ENCODE measurements at places on chromosomes 7 and 10. TPM values are rescaled to one million over a fixed set of nuclear protein-coding genes. Genes with fewer than 3 reads are reported as not detected.
A peak's percentile ranks its signal among the peaks of the same experiment; 100 is the strongest.

Gene HILPDA
- polyA plus RNA-seq = 14.2 TPM

Gene SLC29A4
- polyA plus RNA-seq = 3.7 TPM

- no peaks in the 10 kb centered on the region for H3K27me3 ChIP-seq
- DNase-seq = peak; percentile 37
- H3K4me3 ChIP-seq = no peak overlapping the region
- H3K27ac ChIP-seq = no peak overlapping the region
- no peaks in the 10 kb centered on the region for H3K4me1 ChIP-seq
These were observed 586.3 kb upstream of the ANKRD30A start for GRCh38 chr10:36538953-36539586.

Gene CDH23
- polyA plus RNA-seq = 0.53 TPM

DNA sequence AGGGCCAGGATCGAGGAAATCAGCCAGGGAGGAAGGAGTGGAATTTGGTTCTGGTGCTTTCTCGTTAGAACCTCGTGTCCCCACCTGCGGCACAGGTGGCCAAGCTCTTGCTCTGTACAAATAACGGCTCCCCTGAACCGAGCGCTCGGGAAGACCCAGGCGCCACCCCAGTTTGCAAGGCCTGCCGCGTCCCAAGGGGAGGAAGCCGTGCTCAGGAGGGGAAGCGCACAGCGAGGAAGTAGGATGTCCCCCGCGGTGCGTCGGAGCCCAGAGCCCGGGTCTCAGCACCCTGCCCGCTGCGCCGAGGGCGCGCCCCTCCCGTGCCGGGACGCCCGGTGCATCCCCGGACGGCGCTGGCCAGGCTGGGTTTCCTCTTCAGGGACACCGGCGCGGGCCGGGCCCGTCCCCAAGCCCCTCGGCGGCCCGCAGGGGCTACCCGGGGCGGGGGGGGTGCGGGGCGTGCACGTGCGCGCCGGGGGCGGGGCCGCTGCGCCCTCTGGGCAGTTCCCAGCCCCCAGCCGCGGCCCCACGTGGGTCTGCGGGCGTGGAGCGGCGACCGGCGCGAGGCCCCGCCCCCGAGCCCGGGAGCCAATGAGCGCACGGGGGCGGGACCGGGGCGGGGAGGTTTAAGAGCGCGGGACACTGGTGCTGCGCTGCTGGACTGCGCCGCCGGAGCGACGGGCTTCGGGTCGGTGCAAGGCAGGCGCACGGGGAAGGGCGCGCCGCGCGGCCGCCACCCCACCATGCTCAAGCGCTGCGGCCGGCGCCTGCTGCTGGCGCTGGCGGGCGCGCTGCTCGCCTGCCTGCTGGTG lies at the start of gene LFNG:
LFNG (plus strand) TSS at position 656 of the 812 bp plus-strand sequence; CDS start at position 744, 88 bp downstream.
- H3K27ac ChIP-seq = peak within 1 kb of the TSS; percentile 90
- no peaks in the 10 kb centered on the region for H3K27me3 ChIP-seq
- no peaks in the 10 kb centered on the region for H3K36me3 ChIP-seq
- H3K4me1 ChIP-seq = peaks cover 54% of the 10 kb centered on the region
- peak within 1 kb of the TSS; percentile 70 for H3K4me3 ChIP-seq

DNA sequence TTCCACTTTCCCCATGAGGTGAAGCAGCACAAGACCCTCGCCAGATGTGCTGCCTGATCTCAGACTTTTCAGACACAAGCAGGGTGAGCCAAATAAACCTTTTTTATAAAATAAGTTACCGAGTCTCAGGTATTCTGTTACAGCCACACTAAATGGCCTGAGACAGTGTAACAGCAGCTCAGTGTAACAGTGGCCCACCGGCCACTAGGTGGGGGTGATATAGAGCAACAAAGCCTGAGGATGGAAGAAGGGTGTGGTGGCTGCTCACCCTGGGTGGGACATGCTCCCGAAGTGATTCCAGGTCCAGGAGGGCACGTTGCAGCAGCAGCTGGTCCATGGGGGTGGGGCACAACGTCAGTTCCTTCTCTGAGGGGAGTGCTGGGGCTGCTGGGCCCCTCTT lies 44.6 kb downstream of the BMS1 start:
- H3K27me3 ChIP-seq = no peaks in the 10 kb centered on the region
- H3K4me3 ChIP-seq = no peak overlapping the region
- H3K27ac ChIP-seq = no peak overlapping the region

Gene PDE6C
- polyA plus RNA-seq = not detected

DNA sequence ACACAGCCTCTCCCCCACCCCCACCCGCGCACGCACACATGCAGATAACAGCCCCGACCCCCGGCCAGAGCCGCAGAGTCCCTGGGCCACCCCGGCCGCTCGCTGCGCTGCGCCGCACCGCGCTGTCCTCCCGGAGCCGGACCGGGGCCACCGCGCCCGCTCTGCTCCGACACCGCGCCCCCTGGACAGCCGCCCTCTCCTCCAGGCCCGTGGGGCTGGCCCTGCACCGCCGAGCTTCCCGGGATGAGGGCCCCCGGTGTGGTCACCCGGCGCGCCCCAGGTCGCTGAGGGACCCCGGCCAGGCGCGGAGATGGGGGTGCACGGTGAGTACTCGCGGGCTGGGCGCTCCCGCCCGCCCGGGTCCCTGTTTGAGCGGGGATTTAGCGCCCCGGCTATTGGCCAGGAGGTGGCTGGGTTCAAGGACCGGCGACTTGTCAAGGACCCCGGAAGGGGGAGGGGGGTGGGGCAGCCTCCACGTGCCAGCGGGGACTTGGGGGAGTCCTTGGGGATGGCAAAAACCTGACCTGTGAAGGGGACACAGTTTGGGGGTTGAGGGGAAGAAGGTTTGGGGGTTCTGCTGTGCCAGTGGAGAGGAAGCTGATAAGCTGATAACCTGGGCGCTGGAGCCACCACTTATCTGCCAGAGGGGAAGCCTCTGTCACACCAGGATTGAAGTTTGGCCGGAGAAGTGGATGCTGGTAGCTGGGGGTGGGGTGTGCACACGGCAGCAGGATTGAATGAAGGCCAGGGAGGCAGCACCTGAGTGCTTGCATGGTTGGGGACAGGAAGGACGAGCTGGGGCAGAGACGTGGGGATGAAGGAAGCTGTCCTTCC lies 620 bp downstream of the EPO start:
- H3K27ac ChIP-seq = no peak overlapping the region
- H3K36me3 ChIP-seq = no peaks in the 10 kb centered on the region
- no peak for DNase-seq
- peaks cover 70% of the 10 kb centered on the region for H3K27me3 ChIP-seq

GRCh38 chr10:52897162-52897561 lies 124.6 kb upstream of the MBL2 start:
- no peaks in the 10 kb centered on the region for H3K36me3 ChIP-seq
- no peaks in the 10 kb centered on the region for H3K4me1 ChIP-seq
- no peak for DNase-seq
- H3K27ac ChIP-seq = no peak overlapping the region

- H3K36me3 ChIP-seq = no peaks in the 10 kb centered on the region
- H3K27ac ChIP-seq = no peak overlapping the region
- peaks cover 3% of the 10 kb centered on the region for H3K27me3 ChIP-seq
- DNase-seq = no peak
These were observed 152.4 kb downstream of the KIF20B start for GRCh38 chr10:89853781-89854191.

GRCh38 chr10:119441151-119441821 lies 101.2 kb downstream of the RGS10 start:
- peaks cover 82% of the 10 kb centered on the region for H3K36me3 ChIP-seq
- DNase-seq = peak; percentile 69
- H3K27me3 ChIP-seq = no peaks in the 10 kb centered on the region
- H3K4me3 ChIP-seq = no peak overlapping the region
- no peaks in the 10 kb centered on the region for H3K4me1 ChIP-seq
- H3K27ac ChIP-seq = peak overlapping the region; percentile 78

Gene UCMA
- not detected for polyA plus RNA-seq

DNA sequence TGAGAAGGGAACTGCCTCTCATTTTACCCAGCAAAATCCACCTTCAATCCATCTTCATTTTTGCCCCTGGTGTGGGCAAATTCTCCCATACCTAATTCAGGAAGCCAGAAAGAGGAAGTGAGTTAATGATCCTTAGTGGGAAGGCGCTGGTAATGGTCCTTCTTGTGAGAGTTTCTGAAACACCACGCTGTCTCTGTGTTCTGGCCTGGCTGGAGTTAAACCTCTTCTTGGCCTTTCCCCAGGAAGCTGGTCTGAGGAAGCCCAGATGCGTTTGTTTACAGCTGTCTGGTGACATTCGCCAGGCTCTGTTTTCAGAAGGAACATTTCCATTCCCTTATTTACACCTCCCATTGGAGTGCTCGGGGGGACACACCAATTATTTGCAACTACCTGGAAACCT lies 24.3 kb downstream of the HTRA1 start:
- no peaks in the 10 kb centered on the region for H3K36me3 ChIP-seq
- H3K4me3 ChIP-seq = no peak overlapping the region
- peaks cover 11% of the 10 kb centered on the region for H3K4me1 ChIP-seq
- peak overlapping the region; percentile 20 for H3K27ac ChIP-seq
- no peaks in the 10 kb centered on the region for H3K27me3 ChIP-seq

DNA sequence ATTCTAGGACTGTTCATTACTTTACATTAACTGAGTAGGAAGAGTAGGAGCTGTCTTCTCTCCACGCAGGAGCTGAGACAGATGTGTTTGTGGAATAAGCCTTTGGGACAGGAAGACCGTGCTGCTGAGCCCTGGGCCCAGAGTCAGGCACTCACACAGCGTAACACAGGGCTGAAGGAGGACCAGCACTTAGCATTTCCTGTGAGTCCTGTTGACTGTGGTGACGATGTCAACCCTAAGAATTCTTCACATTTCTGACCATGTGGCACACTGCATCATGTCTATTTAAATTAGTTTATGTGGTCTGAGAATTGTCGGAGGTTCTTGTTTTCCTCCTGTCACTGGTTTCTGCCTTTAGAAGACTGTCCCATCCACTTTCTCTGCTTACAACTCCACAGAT lies 117.2 kb downstream of the PIP4K2A start:
- H3K4me3 ChIP-seq = no peak overlapping the region
- H3K36me3 ChIP-seq = no peaks in the 10 kb centered on the region
- H3K27ac ChIP-seq = peak overlapping the region; percentile 3
- H3K4me1 ChIP-seq = no peaks in the 10 kb centered on the region

Gene TMEM139
- 15.3 TPM for polyA plus RNA-seq

DNA sequence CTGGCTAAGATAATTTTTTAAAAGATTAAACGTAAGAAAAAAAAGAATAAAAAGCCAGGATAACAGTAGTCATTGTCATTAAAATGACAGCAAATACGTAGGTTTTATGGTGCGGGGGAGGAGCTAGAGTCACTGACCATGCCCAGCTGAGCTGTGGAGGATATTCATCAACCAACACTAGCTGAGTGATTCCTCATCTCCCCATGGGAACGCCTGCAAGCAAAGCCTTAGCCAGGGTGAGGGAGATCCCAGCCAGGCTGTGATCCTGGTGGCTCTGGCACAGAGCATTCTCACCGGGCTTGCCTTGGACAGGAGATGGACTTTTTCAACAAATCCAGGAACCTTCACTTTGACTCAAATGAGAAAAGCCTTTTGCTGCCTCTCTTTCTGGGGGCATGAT lies 94.2 kb downstream of the HIP1 start:
- no peak overlapping the region for H3K27ac ChIP-seq
- peaks cover 10% of the 10 kb centered on the region for H3K4me1 ChIP-seq
- H3K36me3 ChIP-seq = no peaks in the 10 kb centered on the region

- no peak overlapping the region for H3K4me3 ChIP-seq
- no peaks in the 10 kb centered on the region for H3K36me3 ChIP-seq
- no peaks in the 10 kb centered on the region for H3K4me1 ChIP-seq
- no peak for DNase-seq
- no peaks in the 10 kb centered on the region for H3K27me3 ChIP-seq
These were observed 31.9 kb downstream of the LIPJ start for GRCh38 chr10:88618496-88618895.

Gene LAMB4
- polyA plus RNA-seq = 0.68 TPM

DNA sequence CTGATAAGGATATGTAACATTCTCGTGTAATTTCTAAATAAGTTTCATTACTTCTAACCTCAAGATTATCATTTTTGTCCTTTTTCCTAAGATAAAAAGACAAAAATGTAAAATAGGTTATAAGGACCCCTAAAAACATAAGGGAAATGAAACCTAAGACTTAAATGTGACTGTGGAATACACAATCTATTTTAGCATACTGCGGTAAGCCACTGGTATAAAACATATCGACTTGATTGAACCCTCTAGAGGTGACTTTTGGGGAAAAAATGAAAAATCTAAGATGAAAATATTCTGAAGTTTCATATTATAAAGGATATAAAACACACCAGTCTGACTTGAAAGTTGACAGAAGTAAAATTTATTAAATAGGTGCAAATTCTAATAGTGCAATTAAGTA lies 1.9 kb downstream of the NAMPT start:
- peaks cover 69% of the 10 kb centered on the region for H3K4me1 ChIP-seq
- peak overlapping the region; percentile 100 for H3K27ac ChIP-seq

Gene MAGI2
- 1.4 TPM for polyA plus RNA-seq

DNA sequence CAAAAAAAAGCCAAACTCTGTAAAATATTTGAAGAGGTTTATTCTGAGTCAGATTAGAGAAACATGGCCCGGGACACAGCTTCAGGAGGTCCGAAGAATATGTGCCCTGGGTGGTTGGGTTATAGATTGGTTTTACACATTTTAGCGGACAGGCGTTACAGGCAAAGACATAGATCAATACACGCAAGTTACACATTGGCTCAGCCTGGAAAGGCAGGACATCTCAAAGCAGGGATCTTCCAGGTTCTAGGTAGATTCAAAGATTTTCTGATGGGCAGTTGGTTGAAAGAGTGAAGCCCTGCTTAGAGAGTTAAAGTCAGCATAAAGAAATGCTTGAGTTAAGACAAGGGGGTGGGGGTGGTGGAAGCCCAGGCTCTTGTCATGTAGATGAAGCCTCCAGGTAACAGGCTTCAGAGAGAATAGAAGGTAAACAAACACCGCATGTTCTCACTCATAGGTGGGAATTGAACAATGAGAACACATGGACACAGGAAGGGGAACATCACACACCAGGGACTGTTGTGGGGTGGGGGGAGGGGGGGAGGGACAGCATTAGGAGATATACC lies 464.3 kb upstream of the ADARB2 start:
- no peaks in the 10 kb centered on the region for H3K36me3 ChIP-seq
- H3K4me1 ChIP-seq = no peaks in the 10 kb centered on the region
- no peak overlapping the region for H3K4me3 ChIP-seq
- H3K27me3 ChIP-seq = no peaks in the 10 kb centered on the region
- H3K27ac ChIP-seq = no peak overlapping the region

GRCh38 chr10:120360571-120360970 lies 96.5 kb upstream of the PLPP4 start:
- DNase-seq = no peak
- no peaks in the 10 kb centered on the region for H3K36me3 ChIP-seq
- no peak overlapping the region for H3K27ac ChIP-seq
- H3K27me3 ChIP-seq = peaks cover 8% of the 10 kb centered on the region
- H3K4me3 ChIP-seq = no peak overlapping the region
- no peaks in the 10 kb centered on the region for H3K4me1 ChIP-seq

Gene MSMB
- not detected for polyA plus RNA-seq

Gene LRRN3
- 0.61 TPM for polyA plus RNA-seq

Gene KIAA1549
- polyA plus RNA-seq = 0.15 TPM

All from stomach (tissue), 19 donors.